ENCODE measurements at places on chromosomes 12 and 14.

DNA sequence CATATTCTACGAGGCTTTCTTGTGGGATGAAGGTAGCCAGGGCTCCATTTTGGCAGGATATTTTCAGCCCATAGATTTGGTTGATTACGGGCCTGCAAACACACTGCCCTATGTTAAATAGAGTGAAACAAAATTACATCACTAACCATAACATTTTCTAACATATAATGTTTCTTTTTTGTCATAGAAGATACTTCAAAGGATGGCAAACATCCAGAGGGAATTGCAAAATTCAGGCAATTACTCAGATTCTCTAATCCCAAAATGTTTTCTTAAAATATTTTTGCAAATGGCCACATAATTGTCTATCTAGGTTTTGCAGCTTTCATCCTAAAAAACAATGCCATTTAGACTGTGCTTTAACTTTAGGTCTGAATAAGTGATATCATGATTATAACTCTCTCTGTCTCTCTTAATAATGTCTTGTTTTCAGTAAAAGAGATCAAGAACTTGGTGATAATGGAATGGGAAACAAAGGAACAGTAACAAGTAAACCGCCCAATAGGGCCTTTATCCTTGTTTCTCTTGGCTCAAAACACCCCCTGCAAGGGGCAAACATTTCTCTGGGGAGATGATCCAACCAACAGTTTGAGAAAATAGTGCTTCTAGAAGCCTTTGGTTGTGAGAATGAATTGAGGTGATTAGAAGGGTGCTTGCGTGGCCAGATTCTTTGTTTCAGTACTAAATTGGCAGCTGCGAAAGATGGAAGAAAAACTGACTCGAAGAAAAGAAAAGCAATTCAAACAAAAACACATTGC is 54.4 kb upstream of the BTG1 start:
- DNase-seq, result no peak

GRCh38 chr12:122868471-122869177 is 27.3 kb downstream of the VPS37B start:
- DNase-seq, result no peak

DNA sequence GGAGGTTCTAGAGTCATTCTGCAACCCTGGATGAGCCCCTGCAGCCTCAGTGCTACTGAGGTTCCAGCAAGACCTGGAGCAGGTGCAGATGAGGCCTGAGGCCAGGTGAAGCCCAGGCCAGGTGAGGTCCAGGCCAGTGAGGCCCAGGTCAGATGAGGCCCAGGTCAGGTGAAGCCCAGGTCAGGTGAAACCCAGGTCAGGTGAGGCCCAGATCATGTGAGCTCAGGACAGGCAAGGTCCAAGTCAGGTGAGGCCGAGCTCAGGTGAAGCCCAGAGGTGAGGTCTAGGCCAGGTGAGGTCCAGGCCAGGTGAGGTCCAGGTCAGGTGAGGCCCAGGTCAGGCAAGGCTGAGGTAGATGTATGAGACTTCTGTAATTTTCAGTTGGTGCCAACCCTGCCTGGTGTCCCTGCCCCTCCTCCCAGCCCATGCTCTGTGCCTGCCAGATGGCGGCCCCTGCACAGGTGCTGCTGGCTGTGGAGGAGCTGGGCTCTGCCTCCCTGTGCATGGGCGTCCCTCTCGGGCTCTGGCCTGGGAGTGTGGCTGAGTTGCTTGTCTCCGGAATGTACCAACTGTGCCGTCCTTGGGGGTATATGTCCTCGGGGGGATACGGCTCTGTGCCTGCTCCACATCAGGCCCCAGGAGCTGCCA is 388.5 kb downstream of the TMEM121 start:
- DNase-seq, result no peak

- DNase-seq, result no peak
Measured at GRCh38 chr12:91211866-91212265, 29.2 kb upstream of the DCN start.

- DNase-seq, result no peak
Measured at GRCh38 chr14:77306416-77306815, 14.3 kb downstream of the POMT2 start.

DNA sequence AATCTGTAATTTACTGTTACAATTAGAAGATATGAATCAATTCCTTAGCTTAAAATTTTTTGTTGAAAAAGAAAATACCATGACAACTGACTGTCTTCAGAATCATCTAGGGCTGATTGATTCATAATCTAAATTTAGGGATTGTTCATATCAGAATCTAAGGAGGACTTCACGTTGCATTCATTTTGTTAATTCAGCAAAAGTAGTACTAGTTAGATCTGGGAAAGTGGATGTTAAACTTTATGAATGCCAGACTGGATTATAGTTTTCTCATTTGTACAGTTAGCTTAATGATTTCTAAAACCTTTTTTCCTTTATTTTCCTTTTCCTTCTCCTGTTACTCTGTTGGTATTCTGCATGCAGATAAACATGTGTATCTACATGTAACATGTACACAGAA is 135.5 kb downstream of the PDE3A start:
- DNase-seq, result no peak

GRCh38 chr14:89681086-89682018 is 264.3 kb upstream of the FOXN3 start:
- no peak for DNase-seq

DNA sequence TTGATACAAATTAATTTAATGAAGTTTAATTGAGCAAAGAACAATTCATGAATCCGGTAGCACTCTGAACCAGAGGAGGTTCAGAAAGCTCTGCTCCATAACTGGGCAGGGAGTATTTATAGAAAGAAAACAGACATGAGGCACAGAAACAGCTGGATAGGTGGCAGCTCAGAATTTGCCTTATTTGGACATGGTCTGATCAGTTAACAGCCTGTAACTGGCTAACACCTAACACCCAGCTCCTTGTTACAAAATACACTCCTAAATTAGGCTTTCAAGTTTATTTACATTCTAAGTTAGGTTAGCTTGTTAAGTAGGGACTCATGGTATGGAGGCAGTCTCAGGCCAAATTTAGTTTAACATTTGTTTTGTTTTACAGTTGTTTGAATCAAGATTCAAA is 67.8 kb upstream of the TMCC3 start:
- DNase-seq, result no peak

GRCh38 chr14:59189091-59189785 is 771 bp downstream of the DAAM1 start:
- peak; percentile 36 for DNase-seq

- DNase-seq, result no peak
Measured at GRCh38 chr14:64880221-64881121, 764 bp upstream of the SPTB start.

GRCh38 chr12:116878567-116879508 is 2.4 kb downstream of the HRK start:
- DNase-seq, result no peak

- peak; percentile 16 for DNase-seq
Measured at GRCh38 chr12:131454418-131455217, 256.3 kb upstream of the SFSWAP start.
